GM12892 (cell line): ENCODE measurements at places on chromosomes 11 and 22.
A peak's percentile ranks its signal among the peaks of the same experiment; 100 is the strongest.

DNA sequence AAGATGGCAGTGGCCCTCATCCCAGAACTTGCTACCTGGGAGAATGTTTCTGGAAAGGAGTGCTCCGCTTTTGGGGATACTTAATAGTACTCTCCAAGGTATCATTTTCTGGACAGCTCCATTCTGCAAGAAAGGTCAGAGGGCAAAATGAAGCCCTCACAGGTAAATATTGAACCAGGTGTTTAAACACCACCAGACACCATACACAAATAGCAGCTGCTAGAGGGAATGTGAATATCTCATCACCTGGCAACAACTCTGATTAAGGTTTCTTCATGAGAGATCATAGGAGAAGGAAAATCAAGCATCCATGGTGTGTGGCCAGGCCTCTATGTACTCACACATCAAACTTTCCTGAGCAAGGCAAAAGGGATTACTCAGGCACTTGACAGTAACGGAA lies 226.1 kb upstream of the FAT3 start:
- no peak for DNase-seq

DNA sequence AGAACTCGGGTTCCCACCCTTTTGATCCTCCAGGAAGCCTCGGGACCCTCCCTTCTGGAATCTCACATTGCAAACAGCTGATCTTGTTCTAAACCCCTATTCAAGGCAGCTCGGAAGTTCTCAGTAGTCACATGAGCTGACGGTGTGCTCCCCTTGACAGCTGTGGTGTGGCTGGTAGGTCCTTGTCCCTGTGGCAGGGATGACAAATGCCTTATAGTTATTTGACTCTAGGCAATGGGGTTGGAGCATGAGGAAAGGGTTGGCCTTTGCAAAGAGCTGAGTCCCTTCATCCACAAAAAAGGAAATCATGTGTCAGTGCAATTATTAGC lies 23.6 kb downstream of the EIF4G2 start:
- DNase-seq, result no peak

DNA sequence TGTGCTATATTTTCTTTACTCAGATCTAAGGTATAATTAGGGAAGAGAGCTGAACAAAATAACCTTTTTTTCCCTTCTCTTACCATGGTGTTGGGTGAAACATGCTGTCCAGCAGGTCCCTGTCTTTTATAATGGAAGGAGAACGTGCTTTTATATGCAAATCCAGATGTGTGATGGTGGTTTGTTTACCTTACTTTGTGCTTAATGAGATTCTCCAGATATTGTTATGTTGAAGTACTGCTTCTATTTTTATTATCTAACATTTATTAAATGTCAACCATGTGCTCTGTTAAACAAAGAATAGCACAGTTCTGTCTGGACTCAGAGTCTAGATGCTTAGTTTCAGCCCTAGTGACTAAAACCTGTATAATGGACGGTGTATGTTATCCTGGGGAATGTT lies 10.1 kb upstream of the GRIK4 start:
- DNase-seq, result no peak

DNA sequence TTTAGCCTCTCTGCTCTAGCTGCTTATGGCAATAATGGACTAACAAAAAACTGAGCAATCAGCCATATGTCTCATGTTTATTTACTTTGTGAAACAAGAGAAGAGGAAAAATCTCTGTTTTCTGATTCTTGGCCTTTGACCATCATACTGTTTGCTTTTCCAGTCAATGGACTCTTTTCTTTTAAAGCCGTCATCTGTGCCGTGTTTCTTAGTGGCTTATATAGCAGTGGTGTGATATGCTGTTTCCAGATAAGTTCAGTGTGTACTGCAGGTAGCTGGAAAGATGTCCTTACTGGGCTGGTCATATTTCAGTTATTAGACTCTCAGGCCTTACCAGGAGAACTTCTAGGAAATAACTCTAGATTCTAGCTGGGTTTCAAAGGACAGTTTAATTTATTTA lies 33.6 kb upstream of the TECTA start:
- no peak for DNase-seq

DNA sequence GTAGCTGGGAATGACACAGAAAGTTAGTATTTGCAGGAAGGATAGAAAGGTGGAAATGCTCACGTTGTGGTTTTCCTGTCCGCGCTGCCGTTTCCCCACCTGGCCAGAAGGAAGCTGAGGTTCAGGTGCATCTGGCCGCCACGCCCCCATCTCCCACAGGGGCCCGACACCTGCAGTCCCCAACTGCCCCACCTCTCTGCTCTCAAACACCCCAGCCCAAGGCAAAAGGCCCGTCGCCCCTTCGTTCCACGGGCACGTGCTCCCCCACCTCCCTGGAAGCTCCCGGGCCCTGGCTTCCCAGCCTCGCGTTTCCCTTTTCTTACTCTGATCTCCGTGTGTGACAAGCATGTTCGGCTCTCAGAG lies 985.1 kb downstream of the BRD1 start:
- DNase-seq, result no peak

DNA sequence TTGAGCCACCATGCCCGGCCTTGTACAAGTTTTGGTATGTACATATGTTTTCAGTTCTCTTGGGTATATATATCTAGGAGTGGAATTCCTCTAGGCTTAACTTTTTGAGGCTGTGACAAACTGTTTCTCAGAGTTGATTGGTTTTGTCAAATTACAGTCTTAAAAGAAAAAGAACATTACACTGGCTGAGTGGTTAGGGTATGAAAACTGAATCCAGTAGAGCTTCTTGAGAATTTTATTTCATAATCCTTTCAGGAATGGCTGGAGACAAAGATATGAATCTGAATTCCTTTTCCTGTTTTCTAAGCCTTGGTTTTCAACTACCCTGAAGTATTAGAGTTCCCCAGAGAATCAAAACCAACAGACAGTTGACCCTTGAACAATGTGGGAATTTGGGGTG lies 6.5 kb downstream of the METTL15 start:
- no peak for DNase-seq

DNA sequence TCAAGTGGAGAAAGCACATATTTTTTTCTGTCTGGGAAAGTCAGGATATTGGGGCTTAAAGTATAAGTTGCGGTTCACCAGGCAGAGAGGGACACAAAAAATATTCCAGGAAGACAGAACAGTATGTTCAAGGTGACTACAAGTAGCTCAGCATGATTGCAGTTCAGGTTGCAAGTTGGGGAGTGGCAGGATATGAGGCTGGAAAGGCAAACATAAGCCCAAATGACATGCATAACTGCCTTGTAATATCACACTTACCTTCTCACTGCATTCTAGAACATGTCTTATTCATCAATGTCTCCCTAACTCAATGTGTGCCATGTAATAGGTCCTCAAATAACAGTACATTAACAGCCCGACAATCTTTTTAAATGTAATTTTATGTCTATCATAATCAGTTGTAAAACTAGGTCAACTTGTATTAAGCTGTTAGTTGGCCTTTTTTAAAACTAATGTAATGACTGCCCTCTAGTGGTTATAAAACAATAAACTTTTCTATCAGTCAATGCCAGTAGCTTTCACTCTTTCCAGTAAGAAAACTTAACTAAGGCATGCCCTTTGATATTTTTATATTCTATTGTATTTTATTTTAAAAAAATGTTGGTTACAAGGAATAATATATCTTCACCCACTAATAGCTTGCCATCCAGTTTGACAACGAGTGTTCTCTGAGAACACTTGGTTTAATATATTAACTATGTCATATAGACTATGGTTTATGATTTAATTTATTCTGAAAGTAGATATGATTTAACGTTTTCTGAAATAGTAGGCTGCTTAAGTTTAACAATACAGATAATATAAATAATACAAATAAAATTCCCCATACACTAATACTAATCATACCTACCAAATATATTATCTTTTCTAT lies 39.4 kb upstream of the CFAP300 start:
- no peak for DNase-seq

DNA sequence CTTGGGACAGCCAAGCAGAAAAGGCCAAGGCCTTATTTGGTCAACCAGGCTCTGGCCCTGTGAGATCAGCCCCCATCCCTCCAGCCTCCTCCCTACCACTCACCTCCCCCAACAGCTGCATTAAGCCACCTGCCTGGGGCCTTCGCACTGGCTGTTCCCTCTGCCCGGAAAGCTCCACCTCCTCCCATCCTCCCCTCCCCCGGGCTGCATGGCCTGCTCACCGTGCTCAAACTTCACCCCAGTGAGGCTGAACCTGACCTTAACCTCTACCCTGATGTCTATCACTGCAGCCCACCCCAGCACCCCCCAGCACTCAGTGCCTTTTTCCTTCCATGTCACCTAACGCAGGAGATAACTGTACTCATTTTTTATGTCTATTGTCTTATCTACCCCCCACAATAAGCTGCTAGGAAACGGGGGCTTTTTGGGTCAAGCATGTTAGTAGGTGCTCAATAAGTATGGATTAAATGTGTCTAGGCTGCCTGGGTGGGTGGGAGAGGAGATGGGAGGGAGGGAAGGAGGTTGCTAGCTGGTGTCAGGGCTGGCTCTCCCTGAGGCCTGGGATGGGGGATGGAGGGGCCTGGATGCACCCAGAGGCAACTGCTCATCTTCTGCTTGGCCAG lies 912 bp downstream of the PTPRCAP start:
- DNase-seq, result peak; percentile 91

DNA sequence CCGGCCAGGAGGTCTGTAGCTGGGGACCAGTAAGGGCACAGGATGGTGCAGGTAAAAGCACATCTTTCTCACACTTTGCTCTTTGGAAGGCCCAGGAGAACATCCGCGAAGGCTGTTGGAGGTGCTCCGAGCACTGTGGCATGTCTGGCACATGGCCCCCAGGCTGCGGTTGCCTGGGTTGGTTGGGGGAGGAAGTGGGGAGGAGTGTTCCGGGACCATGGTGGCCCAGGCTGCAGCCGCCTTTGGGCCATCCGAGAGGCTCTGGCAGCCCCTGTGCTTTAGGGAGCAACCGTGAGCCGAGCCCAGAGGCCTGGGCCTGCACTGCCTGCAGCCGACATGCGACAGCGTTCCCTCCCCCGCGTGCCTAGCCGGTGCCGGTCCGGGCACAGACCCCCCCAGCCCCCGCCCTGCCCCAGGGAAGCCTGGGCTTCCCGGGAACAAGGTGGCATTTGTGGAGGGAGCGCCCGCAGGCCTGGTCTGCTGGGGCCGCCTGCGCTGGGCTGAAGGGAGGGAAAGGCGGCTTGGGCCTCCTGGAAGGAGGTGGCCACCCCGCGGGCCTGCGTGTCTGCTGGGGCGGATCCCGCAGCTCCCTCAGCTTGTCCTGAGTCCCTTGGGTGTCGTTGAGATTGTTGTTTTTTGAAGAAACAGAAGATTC lies 57.9 kb downstream of the GRAMD4 start:
- no peak for DNase-seq

DNA sequence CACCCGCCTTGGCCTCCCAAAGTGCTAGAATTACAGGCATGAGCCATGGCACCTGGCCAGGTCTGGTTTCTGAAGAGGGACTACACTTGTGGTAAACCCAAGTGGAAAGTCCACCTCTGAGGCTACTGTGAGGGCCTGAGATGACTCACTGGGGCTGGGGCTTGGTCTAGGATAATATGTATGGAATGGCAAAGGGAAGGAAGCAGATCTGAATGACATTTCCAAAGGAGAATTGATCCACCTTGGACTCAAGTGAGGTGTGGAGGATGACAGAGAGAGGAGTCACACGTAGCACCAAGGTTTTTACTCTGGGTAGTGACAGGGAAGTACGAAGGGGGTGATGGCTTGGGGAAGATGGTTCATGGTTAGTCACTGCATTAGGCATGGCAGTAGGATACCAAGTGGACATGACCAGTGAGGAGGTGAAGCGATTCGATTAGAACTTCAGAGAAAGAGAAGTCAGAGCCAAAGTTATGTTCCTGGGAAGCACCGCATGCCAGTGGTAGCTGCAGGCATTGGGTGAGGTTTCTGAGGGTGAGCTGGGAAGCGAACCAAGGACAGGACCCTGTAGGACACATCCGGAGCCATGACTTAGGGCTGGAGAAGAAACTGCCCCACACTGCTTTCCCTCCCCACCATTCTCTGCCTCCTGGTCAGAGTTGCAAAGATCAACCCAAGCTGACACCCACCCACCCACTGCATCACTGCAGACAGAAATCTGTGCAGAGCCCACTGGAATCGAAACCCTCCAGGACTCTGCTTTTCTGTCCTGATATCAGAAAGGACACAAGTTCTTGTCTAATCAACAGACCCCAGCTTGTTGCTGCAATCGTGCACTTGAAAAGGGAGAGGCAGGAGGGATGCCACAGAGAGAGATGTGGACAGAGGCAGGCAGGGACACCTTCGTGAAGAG lies 13.0 kb upstream of the BCL9L start:
- no peak for DNase-seq

GRCh38 chr11:61754534-61755482 lies 2.4 kb downstream of the MYRF start:
- no peak for DNase-seq

- DNase-seq, result no peak
Observed at GRCh38 chr22:43384863-43385262, 27.0 kb upstream of the MPPED1 start.

GRCh38 chr11:6629892-6630631 lies 10.8 kb upstream of the TPP1 start:
- no peak for DNase-seq

GRCh38 chr11:109859045-109859724 lies 234.0 kb upstream of the ZC3H12C start:
- no peak for DNase-seq

GRCh38 chr11:111093061-111093460 lies 152.5 kb upstream of the POU2AF2 start:
- no peak for DNase-seq

DNA sequence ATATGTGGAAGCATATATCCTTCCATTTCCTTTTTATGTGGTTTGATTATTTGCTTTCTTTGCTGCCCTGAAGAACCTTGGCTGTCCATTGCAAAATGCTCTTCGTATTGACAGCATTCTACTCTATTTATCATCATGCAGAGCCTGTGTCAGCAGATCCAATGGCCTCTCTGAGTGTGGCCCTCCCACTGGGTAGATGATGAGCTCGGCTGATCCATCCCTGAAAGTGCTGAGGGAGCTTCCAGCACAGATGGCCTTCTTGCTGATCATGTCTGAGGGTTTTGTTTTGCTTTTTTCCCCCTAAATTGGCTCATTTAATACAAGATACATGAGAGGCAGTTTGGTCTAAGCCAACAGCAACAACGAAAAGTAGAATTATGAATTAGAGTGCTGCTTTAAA lies 181.0 kb downstream of the GRIA4 start:
- DNase-seq, result no peak
